Nasal cavity respiratory epithelium epithelial cell of viscerocranial mucosa (primary cell): ENCODE measurements at places on chromosomes 12 and 14. TPM values are rescaled to one million over a fixed set of nuclear protein-coding genes. Genes with fewer than 3 reads are reported as not detected.

Gene NUAK1
- 4.8 and 20.5 TPM in 2 replicates for total RNA-seq

Gene SIX6
- not detected in 2 replicates for total RNA-seq

Gene KRT75
- total RNA-seq = 0.78 and 5.1 TPM in 2 replicates

Gene OTX2
- total RNA-seq = 0.21 and 0.68 TPM in 2 replicates

Gene ATL1
- under 0.01 and 0.36 TPM in 2 replicates for total RNA-seq

Gene ACSS3
- total RNA-seq = under 0.01 and 2.1 TPM in 2 replicates
